ENCODE measurements at places on chromosomes 2 and 18.
A peak's percentile ranks its signal among the peaks of the same experiment; 100 is the strongest.

GRCh38 chr2:205629091-205629776, 53.1 kb upstream of the NRP2 start:
- no peak for DNase-seq

DNA sequence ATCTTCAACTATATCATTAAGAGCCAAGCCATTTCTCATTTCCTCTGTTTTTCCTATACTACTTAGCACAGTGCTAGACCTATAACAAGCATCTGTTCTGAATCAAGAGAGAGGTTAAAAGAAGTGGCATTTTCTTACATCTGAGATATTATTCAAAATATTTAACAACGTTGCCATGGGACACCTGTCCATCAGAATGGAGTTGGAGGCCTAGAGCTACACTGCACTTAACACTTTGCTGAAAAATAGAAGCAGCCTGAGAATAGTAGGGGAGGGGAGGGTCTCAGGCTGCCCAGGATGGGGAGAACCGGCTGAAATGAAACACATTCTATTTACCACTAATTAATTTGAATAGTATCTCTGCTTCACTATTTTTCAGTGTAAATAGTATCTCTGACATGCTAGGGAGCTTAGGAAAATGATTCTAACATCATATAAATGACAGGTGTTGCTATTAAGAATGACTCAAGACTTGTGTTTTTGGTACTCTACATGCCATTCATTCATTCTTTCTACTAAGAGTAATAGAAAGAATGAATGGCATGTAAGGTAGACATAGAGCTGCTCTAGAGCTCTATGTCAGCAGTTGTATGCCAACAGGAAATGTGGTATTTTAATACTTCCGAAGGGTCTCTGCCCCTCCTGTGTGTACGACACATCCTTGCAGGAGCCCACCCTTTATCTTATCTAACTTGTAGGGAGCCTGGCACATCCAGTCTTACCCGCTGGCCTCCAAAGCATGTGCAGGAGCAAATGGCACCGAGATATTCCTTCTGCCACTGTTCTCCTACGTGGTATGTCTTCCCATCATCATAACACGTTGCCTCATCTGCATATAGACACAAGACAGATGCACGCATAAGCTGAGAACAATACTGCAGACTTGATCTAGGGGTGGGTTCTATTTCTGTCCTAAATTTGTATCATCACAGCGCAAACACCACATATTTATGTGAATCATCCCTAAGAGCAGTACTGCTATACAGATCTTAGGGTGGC, 52.6 kb downstream of the ATIC start:
- DNase-seq = no peak

DNA sequence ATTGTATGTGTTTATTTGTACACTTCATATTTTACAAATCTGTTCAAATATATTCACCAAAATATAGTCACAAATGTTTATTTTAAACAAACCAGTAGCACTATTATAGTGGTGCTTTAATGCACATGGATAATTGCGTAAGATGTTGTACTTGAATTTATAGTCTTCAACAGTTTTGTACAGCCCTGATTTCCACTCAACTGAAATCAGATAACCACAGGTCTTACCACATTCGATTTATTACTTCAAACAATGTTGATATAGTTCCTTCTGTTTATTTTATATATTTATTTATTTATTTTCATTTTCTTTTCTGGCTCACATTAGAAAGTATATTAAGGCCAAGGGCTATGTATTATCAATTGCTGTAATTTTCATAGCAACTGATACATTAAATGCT, 99.4 kb upstream of the ZNF804A start:
- no peak for DNase-seq

- DNase-seq = peak; percentile 31
Observed at GRCh38 chr2:88671786-88672427, 19.6 kb upstream of the RPIA start.

GRCh38 chr18:62102221-62102620, 84.6 kb downstream of the PIGN start:
- peak; percentile 34 for DNase-seq

DNA sequence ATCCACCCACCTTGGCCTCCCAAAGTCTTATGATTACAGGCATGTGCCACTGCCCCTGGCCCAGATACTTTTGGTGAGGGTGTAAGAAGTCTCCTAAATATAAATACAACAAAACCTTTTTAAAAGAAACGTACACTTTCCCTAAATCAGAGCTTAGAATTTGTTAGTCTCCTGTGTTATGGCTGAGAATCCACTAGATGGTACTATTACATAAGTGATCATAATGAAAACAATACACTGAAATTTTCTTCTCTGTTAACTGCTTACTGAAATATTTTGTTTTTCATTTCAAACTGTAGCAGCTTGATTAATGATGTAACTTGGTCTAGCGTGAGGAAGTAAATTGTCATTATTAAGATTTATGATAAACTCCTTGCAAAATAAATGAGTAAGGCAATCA, 74.8 kb upstream of the FAM98A start:
- DNase-seq = no peak

GRCh38 chr2:6442252-6442985, 423.3 kb downstream of the CMPK2 start:
- DNase-seq = no peak

DNA sequence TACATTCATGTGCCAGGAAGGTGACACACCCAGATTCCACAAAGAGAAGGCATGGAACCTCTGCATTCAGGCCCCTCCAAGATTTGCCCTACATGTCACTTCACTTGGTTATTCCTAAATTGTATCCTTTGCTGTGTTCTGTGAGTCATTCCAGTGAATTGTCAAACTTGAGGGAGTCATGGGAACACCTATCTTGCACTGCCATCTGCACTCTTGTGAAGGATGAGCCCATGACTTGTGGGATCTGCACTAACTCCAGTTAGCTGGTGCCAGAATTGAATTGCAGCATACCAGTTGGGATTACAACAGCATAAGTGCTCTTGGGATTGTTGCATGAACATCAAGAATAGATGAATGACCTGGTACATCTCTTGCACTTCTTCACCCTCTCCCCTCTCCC, 1288.0 kb upstream of the ZEB2 start:
- DNase-seq = no peak

- no peak for DNase-seq
Observed at GRCh38 chr18:47574966-47575365, 323.5 kb upstream of the SKOR2 start.

DNA sequence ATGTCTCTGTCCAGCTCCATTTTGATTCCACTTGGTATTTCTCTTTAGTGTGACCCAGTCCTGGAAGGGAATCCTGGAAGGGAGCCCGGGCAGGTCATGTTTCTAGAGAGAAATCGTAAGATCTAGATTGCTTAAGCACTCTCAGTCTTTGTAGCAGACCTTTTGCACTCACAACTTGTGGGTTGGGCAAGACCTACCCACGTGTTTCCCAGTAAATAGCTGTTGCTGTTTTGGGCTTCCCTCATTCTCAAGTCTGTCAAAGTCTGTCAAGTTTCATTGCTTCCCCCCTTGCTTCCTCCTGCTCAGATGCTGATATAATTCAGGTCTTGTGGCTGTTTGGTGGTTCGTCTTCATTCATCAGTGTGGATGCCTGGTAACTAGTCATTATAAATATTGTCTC, 17.4 kb upstream of the NEMP2 start:
- DNase-seq = no peak

DNA sequence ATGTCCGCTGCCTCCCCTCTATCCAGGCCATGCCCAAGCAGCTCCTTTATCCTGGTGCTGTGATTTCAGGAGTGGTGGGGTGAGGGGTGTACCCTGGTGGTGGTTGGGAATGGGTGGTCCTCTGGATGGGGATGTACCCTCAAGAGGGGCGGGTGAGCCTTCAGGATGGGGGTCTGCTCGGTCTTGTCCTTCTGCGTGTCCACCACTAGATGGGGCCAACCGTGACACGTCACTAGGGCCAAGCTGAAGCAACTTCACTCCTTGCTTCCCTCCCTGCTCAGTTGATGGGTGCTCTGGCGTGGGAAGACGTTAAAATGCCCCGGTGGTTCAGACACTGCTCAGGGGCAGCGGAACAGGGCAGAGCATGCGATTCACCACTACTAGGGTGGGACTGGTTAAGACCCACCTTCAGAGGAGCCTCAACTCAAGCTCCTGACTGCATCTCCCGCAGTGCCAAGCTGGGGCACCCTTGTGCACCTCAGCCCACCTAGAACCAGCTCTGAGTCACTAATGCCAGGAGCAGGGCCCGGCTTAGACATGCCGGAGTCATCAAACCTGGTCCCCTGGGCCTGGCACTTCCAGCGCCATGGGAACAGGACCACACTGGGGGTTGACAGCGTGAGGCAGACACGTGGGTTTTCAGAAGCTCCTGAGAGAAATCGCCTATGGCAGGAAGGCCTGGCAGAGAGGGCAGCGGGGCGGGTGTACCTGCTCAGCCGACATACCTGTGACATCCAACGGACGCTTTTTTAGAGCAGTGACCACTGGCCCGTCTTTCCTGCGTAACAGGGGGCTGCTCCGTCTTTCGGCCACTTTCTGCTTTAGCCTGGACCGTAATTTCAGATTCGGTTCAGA, 256.7 kb downstream of the HDAC4 start:
- peak; percentile 37 for DNase-seq

- DNase-seq = no peak
Observed at GRCh38 chr2:152396051-152396511, 61.1 kb downstream of the FMNL2 start.

DNA sequence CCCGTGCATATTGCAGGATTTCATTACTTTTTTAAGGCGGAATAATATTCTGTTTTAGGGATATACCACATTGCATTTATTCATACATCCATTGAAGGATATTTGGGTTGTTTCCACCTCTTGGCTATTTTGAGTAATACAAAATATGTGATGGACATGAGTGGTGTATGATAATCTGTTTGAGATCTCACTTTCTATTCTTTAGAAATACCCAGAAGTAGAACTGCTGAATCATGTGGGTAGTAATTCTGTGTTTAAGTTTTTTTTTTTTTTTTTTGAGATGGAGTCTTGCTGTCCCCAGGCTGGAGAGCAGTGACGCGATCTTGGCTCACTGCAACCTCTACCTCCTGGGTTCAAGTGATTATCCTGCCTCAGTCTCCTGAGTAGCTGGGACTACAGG, 201.4 kb downstream of the NYAP2 start:
- DNase-seq = no peak

GRCh38 chr2:205835251-205835791, 153.0 kb downstream of the NRP2 start:
- no peak for DNase-seq

DNA sequence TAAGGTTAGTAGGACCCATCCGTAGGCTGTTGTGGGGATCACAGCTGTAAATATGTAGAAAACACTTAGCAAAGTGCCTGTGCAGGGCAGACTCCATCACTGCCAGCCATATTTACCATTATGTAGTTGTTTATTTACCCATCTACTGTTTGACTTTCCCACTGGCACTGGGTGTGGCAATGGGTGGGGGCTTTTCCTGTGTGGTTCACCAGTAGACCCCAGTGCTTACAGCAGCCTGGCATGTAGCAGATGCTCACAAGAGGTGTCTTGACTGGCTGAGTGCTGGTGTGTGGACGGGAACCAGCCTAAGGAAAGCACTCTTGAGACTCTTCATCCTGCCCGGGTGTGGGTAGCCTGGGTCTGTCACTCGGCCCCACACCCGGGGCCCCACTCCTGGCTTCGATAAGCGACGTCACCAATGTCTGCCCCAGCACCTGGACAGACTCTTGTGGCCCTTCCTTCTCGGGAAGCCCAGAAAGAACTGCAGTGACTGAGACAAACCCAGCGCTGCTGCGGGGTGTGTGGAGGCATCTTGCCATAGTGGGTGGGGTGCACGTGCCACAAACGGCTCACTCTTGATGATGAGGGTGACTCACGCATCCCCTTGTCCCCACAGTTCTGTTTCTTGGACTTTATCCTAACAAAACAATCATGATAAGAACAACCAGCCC, 78.3 kb downstream of the HDAC4 start:
- no peak for DNase-seq

- DNase-seq = no peak
Observed at GRCh38 chr2:32723467-32724079, 95.7 kb downstream of the TTC27 start.

- DNase-seq = no peak
Observed at GRCh38 chr18:77702686-77703085, 453.0 kb downstream of the GALR1 start.

DNA sequence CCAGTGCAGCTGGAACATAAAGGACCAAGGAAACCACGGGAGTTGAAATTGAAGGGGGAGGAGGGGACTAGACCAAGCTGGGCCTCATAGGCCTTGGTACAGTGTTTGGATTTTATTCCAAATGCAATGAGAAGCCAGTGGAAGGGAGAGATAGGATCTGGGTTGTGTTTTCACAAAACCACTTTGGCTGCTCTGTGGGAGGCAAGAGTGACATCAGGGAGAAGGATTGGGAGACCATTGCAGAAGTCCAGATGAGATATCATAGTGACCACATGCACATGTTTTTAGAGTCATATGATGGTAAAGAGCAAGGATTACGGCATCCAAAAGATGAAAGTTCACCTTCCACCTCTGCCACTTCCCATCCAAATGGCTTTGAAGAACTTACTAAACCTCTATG, 210.2 kb downstream of the PAX3 start:
- DNase-seq = no peak

GRCh38 chr2:207240649-207241048, 74.9 kb upstream of the KLF7 start:
- no peak for DNase-seq

DNA sequence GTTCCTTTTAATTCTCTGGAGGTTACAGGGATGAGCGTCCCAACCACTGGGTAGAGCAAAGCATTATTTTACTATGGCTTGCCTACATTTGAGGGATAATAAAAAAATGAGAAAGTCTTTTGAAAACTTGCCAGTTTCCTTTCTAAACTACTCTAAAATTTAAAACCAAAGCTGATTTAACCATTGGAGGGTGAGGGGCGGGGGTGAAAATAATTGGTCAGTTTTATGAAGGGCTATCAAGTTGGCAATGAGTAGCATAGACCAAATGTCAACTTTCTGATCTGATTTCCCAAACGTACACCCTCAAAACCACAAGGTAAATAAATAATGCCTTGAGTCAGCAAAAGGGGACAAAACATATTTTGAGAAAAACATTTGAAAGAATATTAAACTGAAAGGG, 85.7 kb upstream of the STK17B start:
- DNase-seq = no peak

GRCh38 chr2:200658278-200658864, 72.6 kb downstream of the AOX1 start:
- DNase-seq = no peak

DNA sequence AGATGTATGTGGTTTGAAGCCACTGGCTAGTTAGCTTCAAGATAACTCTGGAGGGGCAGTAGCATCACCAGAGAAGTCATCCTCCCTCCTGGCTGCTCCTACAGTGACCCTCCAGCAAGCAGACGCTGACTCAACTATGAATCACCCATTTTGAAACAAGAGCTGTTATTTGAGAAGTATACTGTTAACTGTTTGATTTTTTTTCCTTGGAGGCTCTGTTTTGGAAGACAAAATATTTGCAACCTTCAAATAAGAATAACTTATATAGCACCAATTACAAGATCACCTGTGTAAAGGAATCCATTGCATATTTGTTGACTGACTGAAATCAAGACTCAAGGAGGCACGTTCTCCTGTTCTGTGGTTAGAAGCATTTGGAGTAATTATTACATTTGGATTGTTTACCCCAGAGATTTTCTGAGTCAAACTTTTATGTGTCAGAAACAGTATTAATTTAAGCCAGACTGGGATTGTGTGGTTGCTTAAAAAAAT, 313.8 kb downstream of the MTX2 start:
- no peak for DNase-seq

- DNase-seq = no peak
Observed at GRCh38 chr2:55155764-55156281, 76.3 kb downstream of the CLHC1 start.

Data from GM06990 (cell line).